Brain pericyte (primary cell): ENCODE measurements at places on chromosomes 7 and 10.

DNA sequence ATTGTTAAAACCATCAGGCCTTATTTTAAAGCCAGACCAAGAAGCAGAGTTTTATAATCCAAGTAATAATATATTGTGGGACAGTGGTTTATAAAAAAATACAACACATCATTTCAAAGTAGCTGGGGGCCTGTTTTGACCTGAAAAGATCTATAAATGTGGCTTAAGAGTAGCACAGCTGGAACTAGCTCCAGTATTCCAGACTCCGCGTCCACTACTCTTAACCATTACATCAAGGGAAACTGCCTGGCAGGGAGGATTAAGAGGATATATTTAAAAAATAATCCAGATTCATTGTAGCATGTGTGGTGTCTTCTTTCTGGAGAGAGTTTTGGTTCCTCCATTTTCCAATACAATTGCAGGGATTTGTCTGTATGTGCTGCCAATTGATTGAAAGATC is 67.3 kb downstream of the MET start:
- no peak for DNase-seq

DNA sequence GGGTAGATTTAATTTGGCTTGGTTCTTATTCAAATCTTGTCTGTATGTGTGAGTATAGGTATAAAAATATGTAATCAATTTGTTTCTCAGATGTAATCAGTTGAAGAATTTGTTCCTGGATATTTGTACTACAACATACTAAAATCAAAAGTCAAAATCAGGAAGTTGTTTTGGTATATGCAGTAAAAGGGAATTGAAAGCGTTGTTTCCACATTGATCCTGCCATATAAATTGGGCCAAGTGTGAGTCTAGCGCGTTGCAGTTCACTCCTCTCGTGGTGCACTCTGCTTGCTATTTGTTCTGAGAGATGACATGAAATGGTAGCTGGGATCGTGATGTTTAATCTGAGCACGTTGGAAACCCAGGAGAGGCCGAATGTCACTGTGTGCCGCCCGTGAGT is 55.9 kb downstream of the SHH start:
- no peak for DNase-seq

GRCh38 chr7:94012746-94013145 is 8.6 kb upstream of the BET1 start:
- no peak for DNase-seq

DNA sequence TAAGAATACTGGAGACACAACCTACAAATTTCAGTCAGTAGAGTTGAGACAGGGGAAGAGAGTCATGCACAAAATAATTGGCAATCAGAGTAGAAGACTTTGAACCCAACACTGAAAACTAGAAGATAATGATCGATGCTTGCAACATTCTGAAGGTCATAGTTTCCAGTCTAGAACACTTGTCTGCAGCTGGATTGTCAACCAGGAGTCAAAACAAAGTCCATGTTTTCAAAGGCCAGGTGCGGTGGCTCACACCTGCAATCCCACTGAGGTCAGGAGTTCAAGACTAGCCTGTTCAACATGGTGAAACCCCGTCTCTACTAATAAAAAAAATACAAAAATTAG is 26.8 kb upstream of the SMURF1 start:
- DNase-seq, result no peak

- DNase-seq, result no peak
Observed at GRCh38 chr10:131490991-131491594, 179.6 kb upstream of the TCERG1L start.

GRCh38 chr7:51589111-51589510 is 272.5 kb upstream of the COBL start:
- no peak for DNase-seq
